ENCODE measurements at places on chromosomes 1 and 21. TPM values are rescaled to one million over a fixed set of nuclear protein-coding genes. Genes with fewer than 3 reads are reported as not detected.
A peak's percentile ranks its signal among the peaks of the same experiment; 100 is the strongest.

The FALEC gene
- total RNA-seq: not detected

GRCh38 chr21:46412521-46413364, 45.9 kb upstream of the DIP2A start:
- H3K4me1 ChIP-seq: no peaks in the 10 kb centered on the region
- no peak overlapping the region for H3K27ac ChIP-seq

The DFFB gene
- total RNA-seq: 12.5 TPM

DNA sequence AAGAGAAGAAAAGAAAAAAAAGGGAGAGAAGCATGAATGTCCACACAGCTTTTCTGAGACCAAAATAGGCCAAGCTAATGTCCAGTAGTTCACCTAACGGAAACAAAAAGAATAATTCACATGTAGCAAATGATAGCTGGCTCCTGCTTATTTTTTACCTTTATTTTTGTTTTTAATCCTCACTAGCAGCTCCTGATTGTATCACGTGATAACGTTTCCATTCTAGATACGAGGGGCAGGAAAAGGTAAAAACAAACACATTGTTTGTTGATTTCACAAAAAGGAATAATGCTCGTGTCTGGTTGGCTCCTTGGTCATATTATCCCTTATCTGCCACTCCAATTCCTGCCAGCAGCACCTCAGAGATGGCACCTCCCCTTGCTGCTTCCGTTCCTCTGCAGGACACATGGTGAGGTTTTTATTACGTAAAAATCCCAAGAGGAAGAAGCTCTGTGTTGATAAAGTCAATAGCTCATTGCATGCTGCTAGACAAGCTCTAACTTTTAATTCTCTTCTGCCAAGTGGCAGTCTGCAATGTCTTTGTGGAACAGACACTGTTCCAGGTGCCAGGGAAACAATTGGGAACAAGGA, 201.7 kb downstream of the CRB1 start:
- H3K36me3 ChIP-seq: no peaks in the 10 kb centered on the region
- H3K4me3 ChIP-seq: no peak overlapping the region
- peaks cover 5% of the 10 kb centered on the region for H3K4me1 ChIP-seq

The KLHDC7A gene
- total RNA-seq: not detected

DNA sequence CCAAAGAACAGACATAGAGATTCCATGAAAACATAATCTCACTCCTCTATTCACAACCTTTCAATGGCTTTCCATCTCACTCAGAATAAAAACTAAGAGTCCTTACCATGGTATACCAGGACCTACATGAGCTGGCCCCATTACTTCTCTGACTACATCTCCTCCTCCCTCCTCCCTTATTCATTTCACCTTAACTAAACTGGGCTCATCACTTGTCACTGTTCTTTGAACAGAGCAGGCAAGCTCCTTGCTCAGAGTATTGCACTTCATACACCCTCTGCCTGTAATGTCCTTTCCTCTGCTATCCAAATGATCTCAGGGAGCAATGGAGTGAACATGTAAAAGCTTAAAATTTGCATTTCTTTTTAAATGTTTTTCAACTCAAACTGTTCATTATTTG, 142.0 kb downstream of the MRPL39 start:
- no peaks in the 10 kb centered on the region for H3K27me3 ChIP-seq
- no peak overlapping the region for H3K4me3 ChIP-seq
- no peak for DNase-seq
- H3K27ac ChIP-seq: no peak overlapping the region
- peaks cover 38% of the 10 kb centered on the region for H3K4me1 ChIP-seq

The C8B gene
- total RNA-seq: not detected

- DNase-seq: no peak
- H3K27me3 ChIP-seq: no peaks in the 10 kb centered on the region
- no peak overlapping the region for H3K4me3 ChIP-seq
- H3K4me1 ChIP-seq: no peaks in the 10 kb centered on the region
These were observed 57.9 kb downstream of the RASAL2 start for GRCh38 chr1:178151831-178152230.

The TMEM222 gene
- total RNA-seq: 40.2 TPM

DNA sequence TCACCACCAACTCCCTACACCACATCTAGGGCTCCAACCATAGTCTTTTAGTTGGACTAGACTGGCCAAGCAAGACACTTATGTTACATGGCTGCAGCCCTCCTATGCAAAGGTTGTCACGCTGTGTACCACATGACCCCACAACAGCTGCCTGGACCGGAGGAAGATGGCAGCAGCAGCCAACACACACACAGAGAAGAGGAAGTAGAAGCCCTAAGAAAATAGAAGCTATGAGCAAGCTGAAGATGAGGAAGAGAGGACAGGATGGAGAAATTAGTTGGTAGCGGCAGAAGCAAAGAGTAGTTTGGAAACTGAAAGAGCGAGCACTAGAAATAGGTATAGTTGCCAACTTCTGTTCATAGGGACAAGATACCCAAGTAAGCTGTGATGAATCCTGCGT, 60.8 kb upstream of the RALGPS2 start:
- no peak for DNase-seq
- H3K36me3 ChIP-seq: no peaks in the 10 kb centered on the region
- H3K4me1 ChIP-seq: no peaks in the 10 kb centered on the region
- H3K27ac ChIP-seq: no peak overlapping the region
- H3K27me3 ChIP-seq: peaks cover 5% of the 10 kb centered on the region

- DNase-seq: no peak
- no peak overlapping the region for H3K4me3 ChIP-seq
- peaks cover 25% of the 10 kb centered on the region for H3K4me1 ChIP-seq
- no peaks in the 10 kb centered on the region for H3K27me3 ChIP-seq
- H3K27ac ChIP-seq: no peak overlapping the region
- peaks cover 8% of the 10 kb centered on the region for H3K36me3 ChIP-seq
These were observed 53.6 kb downstream of the SLC66A1 start for GRCh38 chr1:19365721-19366120.

GRCh38 chr1:160227561-160227960, 22.4 kb downstream of the PEA15 start:
- H3K4me3 ChIP-seq: no peak overlapping the region
- peaks cover 49% of the 10 kb centered on the region for H3K36me3 ChIP-seq
- no peaks in the 10 kb centered on the region for H3K4me1 ChIP-seq
- H3K27me3 ChIP-seq: no peaks in the 10 kb centered on the region

The RHD gene
- total RNA-seq: not detected

The KCNK1 gene
- 0.67 TPM for total RNA-seq

DNA sequence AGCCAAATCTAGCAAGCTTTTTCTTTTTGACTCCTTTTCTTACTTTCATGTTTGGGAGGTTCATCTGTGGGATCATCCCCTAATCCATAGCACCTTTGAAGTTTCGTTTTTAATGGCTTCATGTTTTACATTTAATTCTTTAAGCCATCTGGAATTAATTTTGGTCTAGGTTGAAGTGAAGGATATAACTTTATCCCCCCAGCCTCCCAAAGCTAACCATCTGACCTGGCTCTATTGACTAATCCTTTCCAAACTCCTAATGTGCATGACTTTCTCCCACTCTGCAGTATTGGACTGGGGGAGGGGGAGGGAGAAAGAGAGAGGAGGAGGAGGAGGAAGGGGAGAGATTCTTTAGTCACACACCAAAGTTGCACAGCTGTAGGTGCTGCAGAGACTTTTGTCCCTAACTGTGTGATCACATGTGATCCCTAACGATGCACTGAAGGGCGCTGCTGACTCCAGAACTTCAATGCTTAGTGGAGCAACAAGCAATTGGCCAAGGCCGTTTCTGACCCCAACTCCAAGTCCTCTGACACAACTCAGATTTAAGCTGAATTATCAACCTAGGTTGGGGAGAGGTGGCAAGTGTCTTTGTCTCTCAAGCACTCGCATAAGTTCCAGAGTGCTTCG, 191.6 kb downstream of the HUNK start:
- DNase-seq: no peak
- no peak overlapping the region for H3K27ac ChIP-seq
- H3K36me3 ChIP-seq: no peaks in the 10 kb centered on the region
- H3K27me3 ChIP-seq: peaks cover 2% of the 10 kb centered on the region
- no peak overlapping the region for H3K4me3 ChIP-seq
- H3K4me1 ChIP-seq: no peaks in the 10 kb centered on the region

DNA sequence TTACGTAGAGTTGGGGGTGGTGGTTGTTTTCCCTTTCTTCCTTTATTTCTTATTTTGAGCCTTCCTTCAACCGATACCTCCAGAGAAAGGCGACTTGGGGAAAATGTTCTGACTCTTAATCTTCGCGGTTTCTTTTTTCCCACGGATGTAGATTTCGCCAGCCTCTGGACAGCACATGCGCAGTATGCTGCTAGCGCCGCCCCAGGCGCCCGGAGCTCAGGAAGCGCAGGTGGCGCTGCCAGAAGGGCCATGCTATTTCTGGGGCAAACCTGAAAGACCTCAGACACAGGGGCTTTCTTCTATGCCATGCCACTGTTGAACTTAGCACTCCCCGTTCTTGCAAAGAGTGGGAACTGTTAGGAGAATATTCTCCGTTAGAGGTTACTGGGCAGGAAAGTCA, 392.1 kb downstream of the KIF26B start:
- H3K4me1 ChIP-seq: no peaks in the 10 kb centered on the region
- DNase-seq: no peak
- H3K27ac ChIP-seq: no peak overlapping the region
- no peak overlapping the region for H3K4me3 ChIP-seq
- no peaks in the 10 kb centered on the region for H3K36me3 ChIP-seq

The PGM1 gene
- 38.7 TPM for total RNA-seq

The ANKRD35 gene
- total RNA-seq: 0.40 TPM

The CAMK2N1 gene
- total RNA-seq: 0.37 TPM

The C1QC gene
- not detected for total RNA-seq

DNA sequence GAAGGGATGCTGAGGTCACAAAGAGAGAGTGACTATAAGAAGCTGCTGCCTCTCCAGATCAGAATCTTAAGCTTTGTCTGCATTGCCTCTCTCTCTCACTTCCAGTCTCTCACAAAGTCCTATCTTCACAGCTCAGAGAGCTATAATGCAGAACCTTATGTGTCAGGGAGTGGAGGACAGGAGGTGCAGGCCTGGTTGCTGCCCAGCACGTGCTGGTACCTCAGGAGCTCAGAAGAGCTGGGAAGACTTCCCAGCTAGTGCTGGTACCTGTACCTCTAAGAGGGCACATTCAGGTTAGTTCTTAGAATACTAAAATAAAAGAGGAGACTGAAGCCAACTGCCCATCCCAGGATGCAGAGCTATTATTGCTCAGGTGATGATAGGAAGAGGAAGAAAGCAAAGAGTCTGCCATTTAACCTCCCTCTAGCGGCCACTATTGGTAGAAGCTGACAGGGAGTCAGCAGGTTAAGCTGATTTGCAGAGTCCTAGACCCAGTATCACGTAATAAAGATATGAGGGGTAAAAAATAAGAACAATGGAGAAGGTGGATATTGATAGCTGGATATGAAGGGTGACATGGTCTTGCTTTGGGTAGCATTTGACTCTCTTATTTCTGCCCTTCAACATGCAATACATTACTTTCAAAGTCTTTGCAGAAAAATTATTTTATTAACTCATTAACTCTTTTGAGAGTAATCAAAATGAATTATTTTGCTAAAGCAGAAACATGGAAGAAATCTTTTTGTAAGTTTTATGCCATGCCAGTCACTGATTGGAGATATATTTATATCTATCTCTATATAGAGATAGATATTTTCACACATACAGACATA, 138.1 kb upstream of the HMCN1 start:
- peaks cover 10% of the 10 kb centered on the region for H3K4me1 ChIP-seq
- no peaks in the 10 kb centered on the region for H3K36me3 ChIP-seq
- H3K27ac ChIP-seq: no peak overlapping the region
- H3K4me3 ChIP-seq: no peak overlapping the region

GRCh38 chr1:168135116-168135920, 1.4 kb downstream of the GPR161 start:
- peaks cover 20% of the 10 kb centered on the region for H3K4me1 ChIP-seq
- H3K27ac ChIP-seq: no peak overlapping the region
- DNase-seq: no peak
- H3K27me3 ChIP-seq: peaks cover 58% of the 10 kb centered on the region

GRCh38 chr1:20194757-20195461, 8.6 kb upstream of the PLA2G2C start:
- no peak overlapping the region for H3K27ac ChIP-seq
- H3K27me3 ChIP-seq: peaks cover 37% of the 10 kb centered on the region
- no peaks in the 10 kb centered on the region for H3K36me3 ChIP-seq

DNA sequence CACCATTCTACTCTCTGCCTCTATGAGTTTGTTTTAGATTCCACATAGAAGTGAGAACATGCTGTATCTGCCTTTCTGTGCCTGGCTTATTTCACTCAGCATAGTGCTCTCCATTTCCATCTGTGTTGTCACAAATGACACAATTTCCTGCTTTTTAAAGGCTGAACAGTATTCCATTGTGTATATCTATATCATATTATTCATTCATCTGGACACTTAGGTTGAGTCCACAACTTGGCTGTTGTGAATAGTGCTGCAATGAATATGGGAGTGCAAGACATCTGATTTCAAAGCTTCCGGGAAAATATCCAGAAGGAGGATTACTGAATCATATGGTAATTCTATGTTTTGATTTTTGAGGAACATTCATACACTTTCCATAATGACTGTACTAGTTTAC, 20.1 kb upstream of the DONSON start:
- H3K4me3 ChIP-seq: no peak overlapping the region
- H3K36me3 ChIP-seq: peaks cover 13% of the 10 kb centered on the region
- peaks cover 4% of the 10 kb centered on the region for H3K4me1 ChIP-seq
- no peak for DNase-seq
- H3K27me3 ChIP-seq: no peaks in the 10 kb centered on the region

The GRIK1 gene
- total RNA-seq: not detected

The CA6 gene
- 0.31 TPM for total RNA-seq

DNA sequence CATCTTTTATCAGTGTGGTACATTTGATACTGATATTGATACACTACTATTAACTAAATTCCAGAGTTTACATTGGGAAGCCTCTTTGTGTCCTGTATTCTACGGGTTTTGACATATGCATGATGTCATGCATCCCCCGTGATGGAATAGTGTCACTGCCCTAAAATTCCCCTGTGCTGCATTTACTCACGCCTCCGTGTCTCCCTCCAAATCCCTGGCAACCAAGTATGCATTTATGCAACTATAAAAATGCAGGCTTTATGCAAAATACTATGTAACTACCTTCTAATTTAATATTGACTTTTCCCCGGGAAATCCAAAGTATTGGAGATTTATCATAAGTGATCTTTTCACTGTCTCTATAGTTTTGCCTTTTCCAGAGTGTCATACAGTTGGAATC, 453.7 kb upstream of the RUNX1 start:
- no peak overlapping the region for H3K4me3 ChIP-seq
- peak overlapping the region; percentile 3 for H3K27ac ChIP-seq
- H3K36me3 ChIP-seq: no peaks in the 10 kb centered on the region
- no peak for DNase-seq

The INTS7 gene
- total RNA-seq: 29.9 TPM
